ENCODE measurements at places on chromosomes 7 and 10.
A peak's percentile ranks its signal among the peaks of the same experiment; 100 is the strongest.

DNA sequence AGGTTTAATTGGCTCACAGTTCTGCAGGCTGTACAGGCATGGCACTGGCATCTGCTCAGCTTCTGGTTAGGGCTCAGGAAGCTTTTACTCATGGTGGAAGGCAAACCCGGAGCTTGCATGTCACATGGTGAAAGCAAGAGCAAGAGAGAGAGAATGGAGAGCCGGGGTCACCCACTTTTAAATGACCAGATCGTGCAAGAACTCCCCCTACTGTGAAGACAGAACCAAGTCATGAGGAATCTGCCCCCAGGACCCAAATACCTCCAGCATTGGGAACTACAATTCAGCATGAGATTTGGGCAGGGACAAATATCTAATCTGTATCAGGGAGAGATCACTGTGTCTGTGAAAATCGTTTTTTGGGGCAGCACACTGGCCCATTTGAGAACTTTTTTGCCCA lies 110.0 kb upstream of the MYO3A start:
- DNase-seq = no peak

- DNase-seq = peak; percentile 71
These were observed 7.6 kb downstream of the ARL5B start for GRCh38 chr10:18666810-18667209.

DNA sequence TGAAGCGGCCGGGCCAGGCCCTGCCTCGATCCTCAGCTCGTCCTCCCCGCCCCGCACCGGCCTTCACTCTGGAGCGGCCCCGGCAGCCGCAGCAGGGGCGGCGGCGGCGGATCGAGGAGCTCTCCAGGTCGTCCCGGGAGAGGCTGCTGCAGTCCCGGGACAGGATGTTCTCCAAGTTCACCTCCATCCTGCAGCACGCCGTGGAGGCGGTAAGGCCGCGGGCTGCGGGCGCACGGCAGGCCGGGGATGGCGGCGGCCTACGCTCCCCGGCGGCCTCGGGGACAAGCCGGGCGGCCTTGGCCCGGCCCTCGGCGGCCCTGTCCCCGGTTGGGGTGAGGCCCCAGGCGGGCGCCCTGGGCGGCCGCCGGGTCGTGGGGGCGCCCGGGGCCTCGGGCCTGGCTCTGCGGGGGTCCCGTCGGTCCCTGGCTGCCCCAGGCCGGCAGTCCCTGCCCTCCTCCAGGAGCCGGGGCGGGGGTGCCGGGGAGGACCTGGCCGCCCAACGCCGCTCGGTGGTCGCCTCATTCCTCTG lies 399 bp downstream of the FHIP2A start:
- DNase-seq = peak; percentile 29

- no peak for DNase-seq
These were observed 41.3 kb downstream of the SH3PXD2A start for GRCh38 chr10:103814105-103814504.

- no peak for DNase-seq
These were observed 14.5 kb upstream of the NEBL start for GRCh38 chr10:20911626-20912025.

- peak; percentile 77 for DNase-seq
These were observed 151.5 kb upstream of the FAM3C start for GRCh38 chr7:121547544-121548092.

DNA sequence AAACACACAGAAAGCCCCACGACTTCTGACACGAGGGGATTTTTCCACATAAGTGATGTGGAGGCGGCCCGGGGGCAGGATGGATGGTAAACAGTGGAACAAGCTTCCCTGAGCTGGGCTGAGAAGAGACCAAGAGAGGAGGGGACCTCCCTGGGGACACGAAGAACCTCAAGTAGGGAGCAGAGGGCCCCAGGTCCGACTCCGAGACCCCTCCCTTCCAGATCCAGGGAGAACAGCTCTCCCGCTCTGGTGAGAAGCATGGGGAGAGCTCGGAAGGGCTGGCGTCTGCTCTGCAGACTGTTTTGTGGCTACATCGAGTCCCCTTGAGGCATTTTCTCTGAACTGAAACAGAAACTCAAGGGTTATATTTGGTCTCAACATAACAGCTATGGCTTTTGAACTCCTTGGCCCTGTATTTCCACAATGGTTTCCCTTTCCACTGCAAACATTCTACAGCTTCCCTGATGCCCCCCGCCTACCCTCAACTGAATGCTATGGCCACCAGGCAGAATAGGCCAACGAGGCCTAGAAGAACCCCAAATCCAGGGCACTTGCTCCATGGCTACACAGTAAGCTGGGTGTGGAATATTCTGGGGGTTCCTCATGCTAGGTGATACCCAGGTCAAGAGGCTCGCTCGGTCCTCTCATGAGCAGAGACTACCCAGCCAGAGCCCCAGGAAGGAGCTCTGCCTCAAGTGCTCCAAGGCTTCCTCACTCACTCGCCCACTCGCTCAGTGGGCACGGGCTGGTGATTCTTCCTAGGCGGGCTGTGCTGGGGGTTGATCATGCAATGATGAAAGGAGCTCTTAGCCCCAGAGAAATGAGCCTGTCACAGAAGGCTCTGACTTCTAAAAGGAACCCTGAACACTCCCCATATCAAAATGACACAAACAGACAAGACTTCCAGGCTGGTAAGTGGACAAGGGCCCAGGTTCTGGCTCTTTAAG lies 47.5 kb downstream of the FAM53B start:
- no peak for DNase-seq
